NCI-H2029 (cell line): ENCODE measurements at places on chromosomes 7 and 10.

GRCh38 chr10:70617798-70618568, 15.4 kb upstream of the PRF1 start:
- DNase-seq: no peak

GRCh38 chr10:88933564-88933963, 19.0 kb downstream of the ACTA2 start:
- no peak for DNase-seq

GRCh38 chr7:47301105-47301477, 280.8 kb downstream of the TNS3 start:
- DNase-seq: no peak

- no peak for DNase-seq
Observed at GRCh38 chr7:143490717-143491306, 13.1 kb downstream of the TAS2R41 start.

DNA sequence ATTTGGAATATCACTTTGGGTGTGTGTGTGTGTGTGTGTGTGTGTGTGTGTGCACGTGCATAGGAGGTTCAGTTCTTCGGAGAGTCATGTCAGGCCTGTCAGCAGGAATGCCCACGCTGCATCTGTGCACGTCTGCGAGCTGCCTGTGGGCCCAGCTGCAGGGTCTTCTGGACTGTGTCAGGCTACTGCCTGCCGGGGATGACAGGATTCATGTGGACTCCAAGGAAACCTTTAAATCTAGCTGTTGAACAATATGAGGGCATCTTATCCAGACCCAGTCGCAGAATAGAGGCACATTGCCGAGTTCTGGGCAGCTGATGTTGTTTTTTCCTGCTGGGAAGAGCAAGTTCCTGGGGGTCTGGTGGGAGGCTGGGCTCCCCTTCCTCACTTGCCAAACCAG, 19.0 kb downstream of the AQP1 start:
- DNase-seq: no peak

GRCh38 chr7:9013940-9014339, 580.5 kb downstream of the NXPH1 start:
- DNase-seq: no peak

DNA sequence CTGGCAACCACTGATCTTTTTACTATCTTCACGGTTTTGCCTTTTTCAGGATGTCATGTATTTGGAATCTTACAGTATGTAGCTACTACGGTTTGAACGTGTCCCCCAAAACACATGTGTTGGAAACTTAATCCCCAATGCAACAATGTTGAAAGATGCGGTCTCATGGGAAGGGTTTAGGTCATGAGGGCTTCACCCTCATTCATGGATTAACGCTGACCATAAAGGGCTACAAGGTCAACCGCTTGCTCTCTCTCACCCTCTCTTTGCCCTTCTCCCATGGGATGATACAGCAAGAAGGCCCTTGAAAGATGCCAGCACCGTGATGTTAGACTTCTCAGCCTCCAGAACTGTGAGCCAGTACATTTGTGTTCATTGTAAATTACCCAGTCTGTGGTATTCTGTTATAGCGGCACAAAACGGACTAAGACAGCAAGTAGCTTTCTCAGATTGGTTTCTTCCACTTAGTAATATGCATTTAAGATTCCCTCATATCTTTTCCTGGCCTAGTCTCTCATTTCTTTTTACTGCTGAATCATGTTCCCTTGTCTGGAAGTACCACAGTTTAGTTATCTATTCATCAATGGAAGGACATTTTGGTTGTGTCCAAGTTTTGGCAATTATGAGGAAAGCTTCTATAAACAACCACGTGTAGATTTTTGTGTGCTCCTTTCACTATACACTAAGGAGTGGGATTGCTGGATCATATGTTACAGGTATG, 3.0 kb upstream of the CRYGN start:
- no peak for DNase-seq

DNA sequence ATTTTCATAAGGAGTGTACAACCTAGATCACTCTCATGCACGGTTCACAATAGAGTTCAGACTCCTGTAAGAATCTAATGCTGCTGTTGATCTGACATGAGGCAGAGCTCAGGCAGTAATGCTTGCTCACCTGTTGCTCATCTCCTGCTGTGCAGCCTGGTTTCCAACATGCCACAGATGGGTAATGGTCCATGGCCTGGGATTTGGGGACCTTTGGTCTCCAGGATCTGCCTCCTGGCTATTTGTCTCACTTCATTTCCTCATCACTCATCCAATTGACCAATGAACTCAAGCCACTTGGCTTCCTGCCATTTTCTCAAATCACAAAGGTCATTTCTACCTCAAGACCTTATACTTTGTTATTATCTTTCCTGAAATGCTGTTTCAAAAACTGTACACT, 786.1 kb downstream of the ANKRD7 start:
- DNase-seq: no peak

DNA sequence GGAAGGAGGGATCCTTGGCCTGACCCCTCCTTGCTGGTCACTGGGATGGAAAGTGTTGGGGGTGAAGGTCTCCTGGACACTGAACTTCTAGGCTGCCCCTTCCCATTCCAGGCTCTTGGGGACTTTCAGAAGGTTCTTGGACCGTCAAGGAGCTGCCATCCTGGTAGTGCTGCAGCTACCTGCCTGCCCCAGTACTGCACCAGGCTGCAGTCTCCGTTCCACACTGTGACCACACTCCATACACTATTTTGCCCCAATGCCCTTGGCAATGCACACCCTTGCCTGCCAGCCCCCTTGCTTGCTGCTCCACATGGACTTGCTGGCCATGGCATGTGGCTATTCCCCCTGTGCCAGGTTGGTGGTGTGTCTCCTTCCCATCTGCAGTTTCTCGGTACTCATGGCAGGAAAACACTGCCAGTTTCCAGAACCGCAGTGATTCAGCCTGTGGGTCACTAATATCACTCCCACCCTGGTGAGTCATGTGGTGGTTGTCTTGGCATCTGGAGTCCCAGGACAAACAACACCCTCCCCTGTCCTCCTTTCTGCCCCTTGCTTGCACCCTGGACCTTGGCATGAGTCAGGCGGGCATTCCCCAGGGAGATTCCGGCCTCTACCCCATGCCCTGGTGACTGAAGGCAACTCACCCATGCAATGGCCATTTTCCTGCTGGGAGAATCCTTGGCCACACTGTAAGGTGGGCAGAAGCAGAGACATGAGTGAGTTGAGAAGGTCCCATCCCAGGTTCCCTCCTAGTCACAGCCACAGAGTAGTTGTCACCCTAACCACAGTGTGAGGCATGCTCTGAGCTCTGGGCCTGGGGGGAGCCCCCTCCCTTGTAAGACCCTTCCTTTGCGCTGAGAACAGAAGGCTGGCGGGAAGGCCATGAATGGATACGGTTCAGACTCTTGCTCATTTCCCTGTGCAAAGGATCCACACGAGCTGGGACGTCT, 32.8 kb downstream of the GOLGA7B start:
- no peak for DNase-seq
